ENCODE measurements at places on chromosomes 6 and 20.

- DNase-seq = no peak
Measured at GRCh38 chr6:18513253-18513798, 126.2 kb downstream of the RNF144B start.

GRCh38 chr6:130381459-130382380, 15.9 kb downstream of the TMEM200A start:
- no peak for DNase-seq

- no peak for DNase-seq
Measured at GRCh38 chr6:130115036-130115435, 96.7 kb downstream of the L3MBTL3 start.

DNA sequence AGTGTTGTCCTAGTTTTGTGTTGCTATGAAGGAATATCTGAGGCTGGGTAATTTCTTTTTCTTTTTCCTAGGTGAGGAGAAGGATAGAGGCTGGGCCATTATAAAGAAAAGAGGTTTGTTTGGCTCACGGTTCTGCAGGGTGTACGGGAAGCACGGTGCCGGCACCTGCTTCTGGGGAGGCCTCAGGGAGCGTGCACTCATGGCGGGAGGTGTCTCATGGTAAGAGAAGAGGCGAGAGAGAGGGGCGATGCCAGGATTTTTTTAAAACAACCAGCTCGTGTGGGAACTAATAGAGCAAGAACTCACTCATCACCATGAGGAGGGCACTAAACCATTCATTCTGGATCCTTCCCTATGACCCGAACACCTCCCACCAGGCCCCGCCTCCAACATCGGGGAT, 14.2 kb upstream of the NPBWR2 start:
- DNase-seq = no peak

DNA sequence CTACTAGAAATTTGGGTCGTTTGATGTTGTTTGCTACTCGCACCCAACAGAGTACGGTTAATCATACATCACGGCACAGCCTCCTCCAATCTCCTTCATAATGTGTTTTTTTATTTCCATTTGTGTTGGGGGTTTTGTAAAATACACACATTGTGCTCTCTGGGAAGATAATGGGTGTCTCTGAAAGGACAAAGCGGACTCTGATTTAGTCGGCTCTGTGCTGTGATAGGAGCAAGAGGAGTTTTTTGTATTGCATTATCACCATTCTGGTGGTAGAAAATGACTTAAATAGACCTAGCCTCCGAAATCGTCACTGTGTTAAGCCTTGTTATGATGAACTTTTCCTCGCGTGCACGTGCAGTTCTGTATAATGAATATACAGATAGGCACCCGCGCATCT, 196.3 kb downstream of the CDH4 start:
- no peak for DNase-seq

- DNase-seq = no peak
Measured at GRCh38 chr20:35122756-35123405, 24.3 kb downstream of the EDEM2 start.

GRCh38 chr20:1900321-1900801, 5.2 kb downstream of the SIRPA start:
- no peak for DNase-seq

GRCh38 chr20:6632187-6632586, 135.3 kb upstream of the BMP2 start:
- DNase-seq = no peak

DNA sequence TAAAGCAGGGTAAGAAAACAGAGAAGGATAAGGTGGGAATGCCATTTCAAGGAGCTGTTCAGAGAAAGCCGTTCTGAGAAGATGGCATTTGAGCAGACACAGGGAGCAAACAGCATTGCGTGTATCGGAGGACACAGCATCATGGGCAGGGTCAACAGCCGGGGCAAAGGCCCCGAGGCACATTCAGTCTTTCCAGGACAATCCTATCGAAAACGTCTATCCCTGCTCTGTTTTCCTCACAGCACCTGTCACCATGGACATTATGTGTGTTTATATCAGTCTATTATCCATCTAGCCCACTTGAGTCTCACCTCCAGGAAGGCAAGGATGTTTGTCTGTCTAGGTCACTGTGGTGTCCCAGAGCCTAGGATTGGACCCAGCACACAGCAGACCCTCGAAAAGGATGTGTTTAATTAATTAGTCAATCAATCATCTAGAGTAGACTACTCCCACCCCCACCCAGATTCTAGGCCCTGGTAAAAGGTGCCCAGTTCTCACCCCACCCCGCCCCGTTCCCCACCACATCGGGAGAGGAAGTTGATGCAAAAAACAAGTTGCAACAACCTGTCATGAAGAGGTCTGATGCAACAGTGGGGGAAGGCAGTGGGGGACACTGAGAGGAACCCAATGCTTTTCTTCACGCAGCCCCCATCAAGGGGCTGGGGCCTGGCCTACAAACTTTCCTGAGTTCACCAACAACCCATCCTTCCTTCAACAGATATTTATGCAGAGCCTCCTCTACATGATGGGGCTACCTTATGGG, 66.6 kb downstream of the PREX1 start:
- DNase-seq = peak; percentile 37

- DNase-seq = no peak
Measured at GRCh38 chr6:137339929-137340559, 120.9 kb upstream of the IFNGR1 start.

DNA sequence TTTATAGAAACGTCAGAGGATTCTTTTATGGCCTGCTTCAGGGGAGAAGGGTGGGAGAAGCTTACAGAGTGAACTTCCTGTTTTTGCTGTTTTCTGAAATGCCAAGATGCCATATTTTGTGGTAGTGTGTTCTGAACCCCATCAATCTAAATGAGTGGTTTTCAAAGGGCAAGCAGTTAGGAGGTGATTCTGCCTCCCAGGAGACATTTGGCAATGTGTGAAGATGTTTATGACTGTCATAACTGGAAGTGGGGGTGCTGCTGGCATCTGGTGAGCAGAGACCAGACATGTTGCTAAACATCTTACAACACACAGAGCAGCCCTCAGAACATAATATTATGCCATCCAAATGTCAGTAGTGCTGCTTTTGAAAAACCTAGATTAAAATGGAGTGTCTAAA, 6.0 kb upstream of the PRL start:
- DNase-seq = no peak

DNA sequence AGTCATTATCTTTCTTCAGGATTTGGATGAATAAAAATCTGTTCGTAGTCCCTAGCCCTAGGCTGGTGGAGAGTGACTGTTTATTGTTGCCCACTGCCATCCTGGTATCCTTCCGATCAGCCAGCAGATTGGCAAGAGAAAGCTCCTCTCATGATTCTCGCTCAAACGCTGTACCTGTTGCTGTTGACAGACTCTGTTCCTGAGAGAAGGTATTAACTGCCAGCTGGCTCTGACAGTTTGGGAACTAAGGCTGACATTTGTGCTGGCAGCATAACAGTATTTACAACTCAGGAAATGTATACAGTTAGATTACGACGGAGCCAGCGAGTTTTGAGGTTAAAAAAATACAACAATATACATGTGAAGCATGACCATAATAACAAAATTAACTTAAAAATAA, 674.5 kb downstream of the PRKN start:
- no peak for DNase-seq

- DNase-seq = no peak
Measured at GRCh38 chr20:13121840-13122515, 99.1 kb upstream of the ISM1 start.

- no peak for DNase-seq
Measured at GRCh38 chr6:106736502-106736901, 107.1 kb downstream of the QRSL1 start.

DNA sequence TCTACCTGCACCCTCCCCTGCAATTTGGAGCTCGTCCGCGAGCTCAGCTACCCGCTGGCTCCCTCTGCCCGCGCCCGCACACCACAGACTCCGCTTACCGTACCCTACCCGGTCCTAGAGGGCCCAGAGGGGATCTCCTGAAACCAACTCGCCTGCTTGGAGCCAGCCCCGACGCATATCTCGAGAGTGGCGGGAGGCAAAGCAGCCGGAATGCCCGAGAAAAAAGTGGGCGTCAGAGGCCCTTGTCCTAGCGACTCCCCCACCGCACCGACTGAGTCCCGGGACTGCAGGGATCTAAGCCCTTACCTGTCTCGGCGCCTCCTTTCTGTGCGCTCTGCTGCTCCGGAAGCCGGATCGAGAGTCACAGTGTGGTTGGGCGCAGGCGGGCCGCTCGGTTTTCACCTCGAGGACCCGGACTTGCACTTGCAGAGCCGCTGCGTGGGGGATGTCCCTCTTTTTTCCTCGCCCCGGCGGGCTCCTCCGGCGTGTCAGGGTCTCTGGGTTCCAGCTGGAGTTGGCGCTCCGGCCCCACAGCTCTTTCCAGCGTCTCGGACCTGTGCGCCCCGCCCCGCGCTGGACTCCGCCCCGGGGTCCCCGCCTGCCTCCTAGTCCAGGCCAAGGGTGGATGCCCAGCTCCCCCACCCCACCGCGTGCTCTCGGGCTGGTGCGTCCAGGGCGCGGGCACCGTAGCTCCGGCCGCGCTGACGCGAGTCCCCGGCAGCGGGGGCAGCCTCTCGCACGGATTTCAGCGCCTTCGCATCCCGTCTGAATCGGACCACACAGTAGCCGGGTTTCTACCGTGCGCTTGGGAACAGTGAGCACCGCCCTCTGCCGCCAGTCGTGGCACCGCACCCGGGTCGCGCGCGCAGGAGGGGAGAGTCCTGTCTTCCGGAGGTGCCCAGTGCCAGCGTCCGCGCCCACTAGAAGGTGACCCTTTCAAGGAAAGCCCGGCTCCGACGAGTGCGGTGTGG, at the start of gene PROKR2:
TSS of gene PROKR2 (minus strand) at position 767 of the 971 bp plus-strand sequence. CDS start 2,585 bp downstream, outside the sequence.
- no peak for DNase-seq

DNA sequence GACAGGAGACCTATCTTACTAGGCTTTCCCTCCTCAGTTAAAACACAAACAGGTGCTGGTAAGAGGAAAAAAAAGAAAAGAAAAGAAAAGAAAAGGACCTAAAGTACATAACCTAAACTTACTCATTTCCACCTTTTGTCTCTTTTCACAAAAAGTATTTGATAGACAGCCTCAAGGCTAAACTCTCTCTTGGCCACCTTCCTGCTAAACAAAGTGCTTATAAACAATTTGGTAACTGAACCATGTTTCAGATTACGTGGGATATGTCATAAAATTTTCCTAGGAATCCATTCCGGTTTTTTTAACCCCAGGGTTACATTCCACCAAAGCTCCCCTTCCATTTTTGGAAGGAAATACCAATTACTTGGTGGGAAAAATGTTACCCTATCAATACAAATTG, 109.0 kb downstream of the PRND start:
- DNase-seq = no peak

DNA sequence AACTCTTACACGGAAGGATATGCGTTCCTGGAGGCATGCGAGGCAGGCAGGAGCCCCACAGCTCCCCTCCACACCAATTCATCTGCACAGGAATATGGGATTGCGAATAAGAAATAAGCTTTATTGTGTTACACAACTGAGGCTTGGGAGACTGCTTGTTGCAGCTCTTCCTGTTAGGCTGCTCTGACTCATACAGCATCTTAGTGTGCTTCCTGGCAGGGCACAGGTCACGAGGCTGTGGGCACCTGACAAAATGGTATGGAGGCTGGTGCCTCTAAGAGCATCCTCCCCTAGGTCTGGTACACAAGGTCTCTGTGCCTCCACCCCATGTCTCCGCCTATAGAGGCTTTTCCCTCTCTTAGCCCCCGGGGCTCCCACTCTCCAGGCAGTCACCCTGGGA, 6.8 kb downstream of the SLC22A3 start:
- no peak for DNase-seq

GRCh38 chr6:142721215-142721920, 223.6 kb downstream of the HIVEP2 start:
- no peak for DNase-seq

GRCh38 chr6:118506071-118506638, 41.9 kb upstream of the PLN start:
- no peak for DNase-seq

GRCh38 chr6:33590531-33591198, 10.6 kb upstream of the BAK1 start:
- no peak for DNase-seq

DNA sequence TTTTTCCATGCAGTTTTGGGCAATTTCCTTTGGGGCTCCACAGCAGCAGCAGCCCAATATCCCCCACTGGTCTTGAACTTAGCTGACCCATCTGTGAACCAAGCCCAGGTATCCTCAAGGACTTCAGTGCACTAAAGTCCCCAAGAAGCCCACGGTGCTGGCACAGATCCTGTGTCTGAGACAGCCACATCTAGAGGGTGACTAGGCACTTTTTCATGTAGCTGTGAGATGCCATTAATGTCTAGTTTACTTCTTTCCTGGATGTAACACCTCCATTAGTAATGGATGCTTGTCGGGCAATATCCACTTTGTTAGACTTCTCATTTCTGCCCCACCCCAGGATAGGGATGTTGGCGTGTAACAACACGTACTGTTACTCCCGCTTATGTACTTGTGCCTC, 176.2 kb upstream of the PROKR2 start:
- no peak for DNase-seq

DNA sequence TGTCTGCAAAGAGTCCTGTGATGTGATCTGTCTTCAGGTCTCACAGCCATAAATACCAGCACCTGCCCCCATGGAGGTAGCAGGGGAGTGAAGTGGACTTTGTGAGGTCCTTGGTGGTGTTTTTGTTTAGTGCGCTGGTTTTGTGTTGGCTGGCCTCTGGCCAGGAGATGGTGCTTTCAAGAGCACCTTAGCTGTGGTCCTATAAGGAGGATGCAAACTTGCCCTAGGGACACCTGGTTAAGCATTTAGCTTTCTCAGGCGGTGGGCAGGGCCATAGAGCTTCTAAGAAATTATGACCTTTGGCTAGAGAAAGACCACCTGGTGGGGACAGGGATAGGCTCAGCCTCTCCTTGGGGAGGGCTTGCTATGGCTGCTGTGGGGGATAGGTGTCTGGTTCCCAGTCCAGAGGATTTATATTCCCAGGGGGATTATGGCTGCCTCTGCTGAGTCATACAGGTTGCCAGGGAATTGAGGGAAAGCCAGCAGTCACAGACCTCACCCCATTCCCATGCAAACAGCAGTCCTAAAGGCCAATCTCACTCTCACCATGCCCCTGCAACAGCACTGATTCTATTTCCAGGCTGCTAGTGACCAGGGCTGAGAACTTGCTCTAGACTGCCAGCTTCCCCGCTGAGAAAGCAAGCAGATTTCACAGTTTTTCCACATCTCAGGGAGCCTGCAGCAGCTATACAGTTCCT, 259.3 kb downstream of the TFAP2B start:
- no peak for DNase-seq

DNA sequence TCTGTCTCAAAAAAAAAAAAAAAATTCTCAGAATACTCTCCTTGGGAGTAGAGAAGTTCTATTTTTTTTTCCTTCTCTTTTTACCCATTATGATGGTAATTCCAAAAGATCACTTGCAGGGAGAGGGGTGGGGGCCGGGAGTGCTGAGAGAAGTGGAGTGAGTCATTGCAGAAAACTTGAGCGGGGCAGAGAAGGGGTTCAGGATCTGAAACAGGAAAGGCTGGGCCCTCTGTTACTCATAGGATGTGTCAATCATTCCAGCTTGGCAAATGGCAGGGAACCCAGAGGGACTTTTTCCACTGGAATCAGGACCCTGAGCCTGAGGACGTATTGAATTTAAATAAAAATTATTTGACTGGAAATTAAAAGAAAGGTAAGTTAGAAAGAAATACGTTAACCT, 111.4 kb upstream of the ARMC2 start:
- no peak for DNase-seq

DNA sequence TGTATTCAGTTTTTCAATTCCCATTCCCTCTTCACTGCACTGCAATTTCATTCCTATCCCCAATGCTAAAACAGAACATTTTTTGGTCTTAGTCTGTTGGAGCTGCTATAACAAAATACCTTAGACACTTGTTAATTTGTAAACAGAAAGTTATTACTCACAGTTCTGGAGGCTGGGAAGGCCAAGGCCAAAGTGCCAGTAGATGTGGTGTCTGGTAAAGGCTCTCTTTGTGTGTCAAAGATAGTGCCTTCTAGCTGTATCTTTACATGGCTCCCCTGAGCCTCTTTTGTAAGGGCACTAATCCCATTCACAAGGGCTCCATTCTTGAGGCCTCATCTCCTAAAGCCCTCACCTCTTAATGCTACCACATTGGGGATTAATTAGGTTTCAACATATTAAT, 40.0 kb downstream of the PHIP start:
- no peak for DNase-seq
